ENCODE measurements at places on chromosomes 5 and 9.

GRCh38 chr5:151092762-151093161 lies 11.9 kb upstream of the TNIP1 start:
- DNase-seq = no peak

DNA sequence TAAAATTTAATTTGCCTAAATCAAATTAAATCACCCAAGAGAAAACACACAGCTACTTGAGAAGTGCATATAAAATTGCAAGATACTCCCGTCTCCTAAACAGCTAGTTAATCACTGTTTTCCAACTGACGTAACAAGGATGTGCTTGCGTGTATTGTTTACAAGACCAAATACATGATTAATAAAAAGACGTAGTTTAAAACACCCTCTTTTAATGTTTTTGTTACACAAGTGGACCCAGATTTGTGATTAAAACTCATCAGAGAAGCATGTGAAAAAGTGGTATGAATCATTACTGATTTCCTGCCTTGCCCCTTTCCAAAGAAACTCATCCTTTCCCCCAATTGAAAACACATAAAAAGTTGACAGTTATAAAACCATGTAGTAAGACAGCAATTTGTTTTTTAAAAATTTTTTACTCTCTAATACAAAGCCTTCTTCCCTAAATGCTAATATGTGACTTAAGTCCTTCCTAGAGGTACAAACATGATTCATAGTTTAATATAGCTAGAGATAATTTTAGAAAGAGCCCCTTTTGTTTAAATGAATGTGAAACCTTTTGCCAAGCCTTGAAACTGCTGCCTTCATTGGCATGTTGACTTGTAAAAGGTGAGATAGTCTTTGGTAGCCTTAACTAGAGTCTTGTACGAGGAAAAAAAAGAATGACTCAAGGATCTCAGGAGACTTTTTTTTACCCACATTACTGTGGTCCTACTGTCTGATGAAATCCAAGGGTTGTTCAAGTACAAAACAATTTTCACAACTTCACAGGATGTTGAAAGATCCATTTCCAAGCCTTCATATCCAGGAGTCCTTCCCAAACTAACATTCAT lies 61.4 kb upstream of the FST start:
- no peak for DNase-seq

- DNase-seq = no peak
These were observed 33.8 kb upstream of the SLC25A48 start for GRCh38 chr5:135800656-135801055.

DNA sequence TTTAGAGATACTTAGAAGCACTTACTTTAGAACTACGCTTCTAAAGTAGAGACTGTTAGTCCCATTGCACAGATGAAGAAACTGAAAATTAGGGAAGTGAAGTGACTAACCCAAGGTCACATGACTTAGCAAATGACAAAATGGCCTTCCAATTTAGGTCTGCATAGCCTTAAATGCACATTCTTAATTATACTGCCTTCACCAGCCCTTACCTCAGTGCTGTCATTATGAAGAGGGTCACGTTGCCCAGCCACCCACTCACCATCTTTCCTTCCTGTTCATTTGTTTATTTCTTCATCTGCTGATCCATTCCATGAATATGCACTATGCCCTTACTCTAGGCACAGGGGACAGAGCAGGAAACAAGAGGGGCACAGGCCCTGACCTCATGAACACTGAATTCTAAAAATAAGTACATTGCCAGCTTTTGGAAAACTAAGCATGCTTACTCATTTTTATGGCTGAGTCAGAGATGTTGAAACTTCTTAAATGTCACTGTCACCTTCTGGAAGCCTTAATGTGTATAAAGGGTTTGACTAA lies 8.6 kb downstream of the HAVCR2 start:
- no peak for DNase-seq

DNA sequence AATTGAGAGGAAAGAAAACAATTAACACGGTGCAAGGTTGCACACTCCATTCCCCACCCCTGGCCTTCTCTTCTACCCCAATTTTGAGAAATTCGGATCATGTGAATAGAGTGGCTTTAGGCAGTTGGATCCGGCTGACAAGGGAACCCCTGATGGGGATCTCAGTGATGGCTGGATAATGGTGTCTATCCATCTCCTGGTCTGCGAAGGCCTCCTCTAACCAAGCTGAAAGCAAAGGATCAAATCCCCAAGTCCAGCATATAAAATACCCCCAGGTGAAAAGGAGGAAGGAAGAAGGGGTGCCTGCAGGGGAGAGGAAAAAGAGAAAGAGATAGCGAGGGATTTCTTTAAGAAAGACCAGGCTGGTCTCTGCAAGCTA lies 16.0 kb downstream of the NR2F1 start:
- no peak for DNase-seq

- peak; percentile 79 for DNase-seq
These were observed 8.1 kb downstream of the ARPC5L start for GRCh38 chr9:124869986-124870560.

DNA sequence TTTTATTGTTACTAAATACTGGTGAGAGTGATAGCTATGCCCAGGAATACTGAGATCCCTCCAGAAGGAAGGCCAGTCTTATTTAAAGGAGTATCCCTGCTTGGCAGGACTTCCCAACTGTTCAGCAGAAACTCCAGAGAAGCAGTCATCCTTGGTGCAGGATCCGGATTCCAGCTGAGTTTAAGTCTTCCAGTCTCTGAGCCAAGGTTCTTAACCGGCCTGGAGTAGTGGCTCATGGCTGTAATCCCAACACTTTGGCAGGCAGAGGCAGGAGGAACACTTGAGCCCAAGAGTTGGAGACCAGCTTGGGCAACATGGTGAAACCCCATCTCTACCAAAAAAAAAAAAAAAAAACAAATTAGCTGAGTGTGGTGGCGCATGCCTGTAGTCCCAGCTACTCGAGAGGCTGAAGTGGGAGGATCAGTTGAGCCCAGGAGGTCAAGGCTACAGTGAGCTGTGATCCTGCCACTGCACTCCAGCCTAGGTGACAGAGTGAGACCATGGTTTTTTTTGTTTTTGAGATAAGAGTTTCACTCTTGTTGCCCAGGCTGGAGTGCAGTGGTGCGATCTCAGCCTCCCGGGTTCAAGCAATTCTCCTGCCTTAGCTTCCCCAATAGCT lies 7.6 kb downstream of the NAIF1 start:
- no peak for DNase-seq

DNA sequence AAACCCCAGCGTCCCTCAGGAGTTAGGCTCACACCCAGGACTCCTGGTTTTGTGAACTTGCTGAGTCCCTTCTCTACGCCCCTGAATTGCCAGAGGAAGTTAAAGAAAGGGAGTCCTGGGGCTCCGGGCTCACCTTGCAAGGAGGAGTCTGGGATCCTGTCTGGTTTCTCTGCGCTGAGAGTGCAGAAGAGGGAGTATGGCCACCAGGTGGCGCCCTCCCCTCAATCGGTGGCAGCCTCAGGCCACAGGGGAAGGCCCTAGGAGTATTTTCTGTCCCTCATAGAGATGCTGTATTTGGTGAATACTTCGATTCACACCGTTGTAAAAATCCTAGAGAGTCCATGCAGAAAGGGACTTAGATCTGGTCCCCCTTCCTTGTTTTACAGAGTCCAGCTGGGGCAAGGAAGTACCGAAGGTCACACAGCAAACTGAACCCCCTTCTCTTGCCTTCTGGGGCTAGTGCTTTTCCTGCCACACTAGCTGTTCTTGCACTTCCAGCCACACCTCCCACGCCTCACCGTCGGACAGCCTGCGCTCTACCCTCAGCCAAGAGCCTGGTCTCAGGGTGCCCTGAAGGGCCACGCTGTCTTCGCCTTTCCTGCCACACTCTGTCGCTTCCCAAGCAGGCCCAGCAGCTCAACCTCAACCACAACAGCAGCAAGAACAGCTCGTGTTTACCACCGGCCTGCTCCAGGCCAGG lies 10.2 kb downstream of the HAND1 start:
- peak; percentile 69 for DNase-seq

DNA sequence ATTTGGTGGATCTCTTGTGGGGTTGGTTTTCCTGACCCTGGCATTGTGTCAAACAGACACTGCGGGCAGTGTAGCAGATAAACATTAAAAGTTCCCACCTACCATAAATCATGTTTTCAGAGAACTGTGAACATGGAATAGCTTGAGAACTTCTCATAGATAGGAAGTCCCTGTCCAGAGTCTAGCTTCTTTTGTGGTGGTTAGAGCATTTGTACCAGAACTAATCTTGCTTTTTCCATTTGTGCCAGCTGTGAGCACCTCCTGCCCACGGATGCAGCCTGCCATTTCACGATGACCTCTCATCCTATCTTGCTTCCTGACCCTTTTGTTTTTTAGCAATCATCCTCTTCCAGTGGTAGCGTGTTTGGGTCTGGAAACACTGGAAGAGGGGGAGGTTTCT lies 61.4 kb downstream of the FAM78A start:
- DNase-seq = no peak

- no peak for DNase-seq
These were observed 36.5 kb downstream of the WWC1 start for GRCh38 chr5:168327994-168328393.

GRCh38 chr9:100575765-100576386 lies 2.0 kb upstream of the CAVIN4 start:
- no peak for DNase-seq

GRCh38 chr5:110561510-110561909 lies 165.0 kb downstream of the TMEM232 start:
- no peak for DNase-seq

DNA sequence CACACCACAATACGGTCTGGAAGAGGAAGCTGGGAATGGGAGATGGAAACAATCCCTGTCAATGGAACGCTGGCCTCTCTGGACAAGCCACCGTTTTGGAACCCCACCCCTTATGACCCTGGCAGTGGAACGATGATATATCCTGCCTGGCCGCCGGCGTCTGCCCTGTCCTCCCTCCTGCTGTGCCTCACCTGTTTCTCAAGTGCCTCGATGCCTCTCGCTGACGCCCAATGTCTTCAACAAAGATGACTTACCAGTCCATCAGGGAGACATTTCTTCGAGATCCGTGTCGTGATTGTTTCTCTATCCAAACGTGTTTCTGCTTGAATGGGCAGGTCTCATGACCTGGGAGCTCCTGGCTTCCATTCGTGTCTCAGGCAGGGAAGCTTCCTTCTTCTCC lies 476.5 kb downstream of the SPATA31A7 start:
- no peak for DNase-seq

- DNase-seq = no peak
These were observed 509.1 kb downstream of the DTWD2 start for GRCh38 chr5:118479285-118479684.

- DNase-seq = no peak
These were observed 1905.8 kb upstream of the ACO1 start for GRCh38 chr9:30478684-30479083.

DNA sequence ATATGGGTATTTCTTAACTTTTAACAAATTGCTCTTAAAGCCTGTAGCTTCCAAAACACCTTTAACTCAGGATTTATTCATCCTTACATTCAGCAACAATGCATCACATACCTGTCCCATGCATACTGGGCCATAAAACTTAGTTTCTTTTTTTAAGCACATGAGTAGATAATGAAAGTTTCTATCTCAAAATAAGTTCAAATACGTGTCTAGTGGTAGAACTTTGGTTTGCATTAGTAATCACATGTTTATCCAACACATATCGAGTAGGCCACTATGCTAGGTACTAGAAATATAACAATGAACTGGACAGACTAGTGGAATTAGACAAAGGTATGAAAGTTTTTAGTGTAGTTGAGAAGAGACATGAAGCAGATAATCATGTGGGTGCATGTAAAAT lies 99.6 kb downstream of the DOCK2 start:
- DNase-seq = no peak

- no peak for DNase-seq
These were observed 58.6 kb downstream of the GCNT4 start for GRCh38 chr5:74993743-74994142.

DNA sequence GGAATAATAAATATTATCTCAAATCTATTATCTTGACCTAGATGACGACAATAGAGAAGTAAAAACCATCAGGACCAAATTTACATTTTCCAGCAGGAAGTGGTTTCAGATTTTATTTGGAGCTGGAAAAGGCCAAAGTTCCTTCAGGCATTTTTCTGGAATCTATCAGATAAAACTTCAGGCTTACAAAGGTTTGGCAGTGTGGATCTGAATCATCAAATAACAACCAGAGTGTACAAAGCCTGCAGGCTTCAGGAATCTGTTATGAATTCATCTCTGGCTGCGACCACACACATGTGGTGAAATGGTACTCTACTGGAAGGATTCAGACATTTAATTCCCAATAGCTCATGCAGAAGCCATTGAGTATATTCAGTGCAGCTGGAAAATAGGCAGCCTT lies 726.4 kb upstream of the GRAMD2B start:
- no peak for DNase-seq

GRCh38 chr9:86354818-86355309 lies 654 bp upstream of the TUT7 start:
- no peak for DNase-seq
